ENCODE measurements at places on chromosomes 2 and 18.

DNA sequence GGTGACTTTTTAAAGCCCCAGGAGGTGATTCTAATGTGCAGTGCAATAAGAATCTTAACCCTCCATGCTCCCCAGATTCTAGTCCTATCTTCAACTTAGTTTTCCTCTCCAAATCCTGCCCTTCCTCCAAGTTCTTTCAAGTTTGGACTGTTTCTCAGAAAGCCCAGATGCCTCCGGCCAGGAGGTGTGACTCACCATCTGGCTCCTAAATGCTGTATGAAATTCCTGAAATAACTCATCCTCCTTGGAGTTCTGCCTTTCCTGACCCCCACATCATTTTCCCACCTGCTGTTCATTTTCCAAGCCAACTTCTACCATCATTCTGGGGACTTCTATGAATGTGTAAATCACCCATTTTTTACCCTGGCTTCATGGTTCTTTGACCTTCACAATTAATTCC lies 118.2 kb upstream of the NOL4 start:
- no peak for DNase-seq

- no peak for DNase-seq
These were observed 1144.7 kb downstream of the CNTNAP5 start for GRCh38 chr2:125169764-125170146.

DNA sequence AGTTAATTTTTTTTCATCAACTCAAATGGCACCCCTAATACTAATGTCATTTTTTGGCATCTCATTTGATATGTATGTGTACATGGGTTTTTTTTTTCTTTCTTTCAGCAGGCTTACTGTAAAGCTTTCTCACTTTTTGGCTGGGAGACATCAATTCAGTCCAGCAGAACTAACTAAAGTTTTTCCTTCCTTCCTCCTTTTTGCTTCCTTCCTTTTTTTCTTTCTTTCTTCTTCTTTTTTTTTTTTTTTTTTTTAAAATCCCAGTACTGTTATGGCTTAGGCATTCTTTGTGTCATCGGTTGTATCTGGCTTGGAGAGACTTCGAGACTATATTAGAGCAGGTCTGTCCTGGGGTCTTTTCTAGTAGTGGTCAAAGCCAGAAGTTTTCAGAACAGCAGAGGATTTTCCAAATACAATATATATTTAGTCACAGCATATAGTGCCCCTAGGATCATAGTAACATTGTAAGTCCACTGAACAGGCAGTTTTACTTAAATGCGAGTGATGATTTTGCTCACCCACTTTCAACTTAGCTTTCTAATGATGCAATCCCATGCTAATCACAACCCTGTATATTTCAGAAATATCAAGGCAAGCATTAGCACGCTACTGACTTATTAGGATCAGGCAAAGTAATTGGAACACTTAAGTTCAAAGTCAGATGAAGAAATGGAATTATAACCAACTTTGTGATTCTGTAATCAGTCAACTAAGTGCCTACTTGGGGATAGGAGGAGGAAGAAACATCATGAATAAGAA lies 4.0 kb downstream of the KLHL29 start:
- DNase-seq, result no peak

DNA sequence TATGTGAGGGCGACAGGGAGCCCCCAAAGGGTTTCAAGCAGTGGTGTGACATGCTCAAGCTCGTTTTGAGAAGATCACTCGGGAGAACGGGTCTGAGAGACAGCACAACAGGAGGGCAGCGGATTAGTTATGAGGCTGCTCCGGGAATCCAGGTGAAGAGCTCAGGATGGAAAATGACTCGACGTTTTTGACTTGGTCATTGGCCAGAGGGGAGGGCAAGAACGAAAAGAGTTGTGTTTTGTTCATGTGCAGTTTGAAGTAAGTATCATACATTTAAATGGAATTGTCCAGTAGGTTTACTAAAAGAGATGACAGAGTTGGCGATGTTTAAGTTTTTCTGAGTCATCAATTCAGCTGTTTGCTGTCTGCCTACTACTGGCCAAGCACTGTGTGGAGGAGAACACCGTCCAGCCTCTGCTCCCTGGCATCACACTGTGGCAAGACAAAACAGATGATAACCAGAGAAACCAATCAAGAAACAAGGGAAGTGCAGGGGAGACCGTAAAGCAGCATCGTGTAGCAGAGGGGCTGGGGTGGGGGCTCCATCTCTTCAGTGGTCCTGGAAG lies 25.3 kb upstream of the ANXA4 start:
- no peak for DNase-seq

- no peak for DNase-seq
These were observed 1131.7 kb upstream of the LRRTM1 start for GRCh38 chr2:81436256-81436655.

- peak; percentile 27 for DNase-seq
These were observed 14.0 kb downstream of the FER1L5 start for GRCh38 chr2:96656540-96656939.

DNA sequence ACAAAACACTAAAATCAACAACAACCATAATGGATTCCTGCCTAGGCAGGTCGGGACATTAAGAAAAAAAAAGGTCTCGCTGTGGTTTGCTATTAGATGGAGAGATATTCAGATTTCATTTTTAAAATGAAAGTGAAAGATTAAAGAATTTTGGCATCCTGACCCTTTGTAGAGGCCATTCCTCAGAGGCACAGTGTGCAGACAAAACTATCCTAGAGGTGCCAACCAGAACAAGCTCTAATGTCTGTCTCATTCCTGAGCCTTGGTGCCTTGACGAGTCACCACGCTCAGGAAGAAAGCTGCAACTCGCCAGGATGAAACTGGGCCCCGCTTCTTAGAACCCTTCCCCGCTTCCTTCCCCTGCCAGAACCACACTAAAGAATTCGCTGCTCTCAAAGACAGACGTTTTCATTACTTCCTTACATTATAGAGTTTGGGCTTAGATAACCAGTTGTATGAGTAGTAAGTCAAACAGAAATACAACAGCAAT lies 156.0 kb downstream of the TGIF1 start:
- DNase-seq, result peak; percentile 67

- DNase-seq, result no peak
These were observed 34.8 kb downstream of the ABHD3 start for GRCh38 chr18:21669736-21670285.

- no peak for DNase-seq
These were observed 53.2 kb downstream of the ITGA6 start for GRCh38 chr2:172480301-172481218.

- peak; percentile 44 for DNase-seq
These were observed 825 bp downstream of the ITGA6 start for GRCh38 chr2:172427990-172428831.

DNA sequence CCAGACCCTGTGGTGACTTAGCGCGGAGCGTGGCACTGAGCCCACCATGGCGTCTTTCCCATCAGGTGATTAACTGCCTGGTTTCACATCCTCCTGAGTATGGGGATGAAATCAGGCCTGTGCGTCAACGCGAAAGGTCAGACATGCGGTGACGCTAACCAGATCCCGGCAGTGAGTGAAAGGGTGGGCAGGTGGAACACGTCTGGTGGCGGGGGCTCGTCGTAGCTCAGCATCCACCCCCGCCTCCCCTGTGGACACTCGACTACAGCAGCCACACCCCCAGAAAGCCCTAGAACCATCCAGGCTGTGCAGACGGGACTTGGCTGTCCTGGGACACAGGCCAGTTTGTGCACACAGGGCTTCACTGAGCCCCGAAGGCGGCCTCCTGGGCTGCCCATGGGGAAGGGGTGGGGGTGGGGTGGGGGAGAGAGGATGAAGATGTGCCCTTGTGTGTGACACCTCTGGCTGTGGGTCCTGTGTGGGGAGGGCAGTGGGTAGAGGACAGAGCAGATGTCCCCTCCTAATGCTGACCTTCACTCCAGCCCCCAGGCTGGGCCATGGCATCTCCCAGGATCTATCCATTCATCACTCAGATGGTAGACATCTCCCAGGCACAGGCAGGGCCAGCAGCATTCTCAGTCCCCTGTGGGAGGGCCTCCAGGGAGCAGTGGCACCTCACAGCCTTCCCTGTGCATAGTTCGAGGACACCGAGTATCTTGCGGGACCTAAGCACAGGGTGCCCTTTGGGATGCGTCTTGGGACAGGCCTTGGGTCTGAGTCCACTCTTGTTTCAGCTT lies 27.5 kb downstream of the RAMP1 start:
- no peak for DNase-seq

- no peak for DNase-seq
These were observed 11.2 kb upstream of the NCKAP1 start for GRCh38 chr2:183049420-183049819.

- no peak for DNase-seq
These were observed 64.7 kb downstream of the DGKD start for GRCh38 chr2:233418761-233419546.

DNA sequence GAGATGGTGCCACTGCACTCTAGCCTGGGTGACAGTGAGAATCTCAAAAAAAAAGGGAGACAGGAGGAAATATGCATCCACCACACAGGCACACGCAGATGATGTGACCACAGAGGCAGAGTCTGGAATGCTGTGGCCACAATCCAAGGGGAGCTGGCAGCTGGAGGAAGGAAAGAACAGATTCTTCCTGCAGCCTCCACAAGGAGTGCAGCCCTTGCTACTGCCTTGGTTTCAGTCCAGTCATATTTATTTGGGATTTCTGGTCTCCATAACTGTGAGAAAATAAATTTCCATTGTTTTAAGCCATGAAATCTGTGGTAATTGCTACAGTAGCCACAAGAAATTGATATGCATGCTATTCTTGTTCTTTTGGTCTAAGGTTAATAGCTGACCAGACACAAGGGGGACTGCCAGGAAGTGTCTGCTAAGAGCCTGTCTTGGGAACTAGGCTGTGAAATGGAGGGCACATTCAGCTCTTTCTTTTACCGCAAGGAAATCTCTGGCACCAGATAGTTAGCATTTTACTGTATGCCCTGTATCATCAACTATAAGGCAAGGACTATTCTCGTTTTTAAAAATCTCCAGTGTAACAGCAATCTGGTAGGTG lies 133.1 kb upstream of the SEC11C start:
- no peak for DNase-seq

DNA sequence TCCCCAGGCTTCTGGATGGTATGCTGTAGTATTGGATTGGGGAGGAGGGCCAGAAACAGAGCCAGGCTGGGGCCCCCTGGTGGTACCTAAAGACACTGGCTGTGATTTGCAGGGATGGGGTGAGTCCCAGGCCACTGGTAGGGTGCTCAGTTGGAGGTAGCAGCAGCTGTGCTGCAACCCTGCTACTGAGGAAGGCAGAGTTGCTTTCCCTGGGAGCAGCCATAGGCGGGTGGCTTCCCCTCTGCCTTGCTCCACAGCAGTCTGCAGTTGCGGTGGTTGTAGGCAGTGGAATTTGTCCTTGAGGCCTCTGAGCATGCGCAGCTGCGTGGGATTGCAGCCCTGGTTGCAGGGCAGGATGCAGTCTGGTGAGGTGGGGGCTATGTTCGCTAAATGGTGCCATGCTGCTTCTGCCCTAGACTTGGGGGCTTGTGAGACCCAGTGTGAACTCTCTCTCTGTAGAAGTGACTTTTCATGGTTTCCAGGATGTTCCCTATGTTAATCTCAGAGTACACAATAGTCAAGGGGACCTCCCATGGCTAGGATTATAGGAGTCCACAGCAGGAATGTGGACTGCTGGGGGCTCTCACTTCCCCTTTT lies 443.5 kb downstream of the XIRP2 start:
- DNase-seq, result peak; percentile 4

DNA sequence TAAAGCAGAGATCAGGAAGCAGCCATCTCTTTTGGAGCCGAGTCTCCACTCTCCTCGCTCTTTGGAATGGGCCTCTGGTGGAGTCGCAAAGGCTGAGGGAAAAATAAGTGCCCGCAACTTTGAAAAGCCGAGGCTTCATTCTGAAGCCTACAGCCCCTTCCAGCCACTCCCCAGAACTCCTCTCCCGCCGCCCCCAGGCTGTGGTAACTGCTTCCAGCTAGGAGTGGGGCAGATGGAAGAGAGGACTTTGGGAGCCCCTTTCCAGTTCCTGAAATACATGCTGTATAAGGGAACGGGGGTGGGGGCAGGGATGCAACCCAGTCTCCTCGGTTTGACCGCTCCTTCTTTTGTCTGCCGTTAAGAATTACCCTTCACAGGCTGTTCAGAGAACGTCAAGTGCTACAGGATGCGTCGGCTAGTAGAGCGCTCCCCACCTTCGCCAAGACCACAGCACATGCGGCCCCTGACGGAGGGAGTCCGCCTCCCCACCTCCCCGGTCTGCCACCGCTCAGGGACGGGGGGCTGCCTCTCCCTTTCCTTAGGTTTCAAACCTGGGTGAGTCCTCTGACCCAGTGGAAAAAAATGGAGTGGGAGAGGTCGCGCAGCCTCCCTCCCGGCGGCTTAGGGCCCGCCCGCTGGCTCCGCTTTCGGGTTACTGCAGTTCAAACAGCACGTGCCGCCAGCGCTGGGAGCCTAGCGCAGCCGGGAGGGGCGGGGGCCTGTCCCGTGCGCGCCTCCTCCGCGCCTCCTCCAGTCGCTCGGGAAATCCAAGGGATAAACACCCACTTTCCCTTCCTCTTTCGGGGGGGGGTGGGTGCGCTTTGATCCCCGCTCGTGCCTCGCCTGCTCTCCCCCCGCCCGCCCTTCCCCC lies 4.9 kb downstream of the CYP26B1 start:
- peak; percentile 37 for DNase-seq

- DNase-seq, result no peak
These were observed 4.1 kb downstream of the RHBDD1 start for GRCh38 chr2:226839951-226840350.

- DNase-seq, result no peak
These were observed 4.2 kb upstream of the GRB14 start for GRCh38 chr2:164625378-164625971.

GRCh38 chr18:13236411-13236810 lies 17.9 kb downstream of the LDLRAD4 start:
- no peak for DNase-seq

DNA sequence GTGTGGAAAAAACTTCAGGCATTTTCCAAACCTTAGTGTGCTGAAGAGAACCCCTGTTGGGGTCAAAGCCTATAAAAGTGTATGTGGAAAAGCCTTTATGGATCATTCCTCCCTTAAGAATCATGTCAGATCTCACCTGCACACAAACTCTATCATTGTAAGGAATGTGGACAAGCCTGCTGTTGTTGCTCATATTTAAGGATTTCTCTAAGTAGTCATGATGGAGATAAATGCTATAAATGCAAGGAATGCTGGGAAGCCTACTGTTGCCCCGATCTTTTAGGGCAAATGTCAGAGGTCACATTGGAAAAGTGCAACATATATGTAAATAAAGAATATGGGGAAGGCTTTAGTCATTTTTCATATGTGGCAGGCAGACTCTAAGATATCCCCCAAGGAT lies 129.5 kb downstream of the ICOS start:
- DNase-seq, result no peak

DNA sequence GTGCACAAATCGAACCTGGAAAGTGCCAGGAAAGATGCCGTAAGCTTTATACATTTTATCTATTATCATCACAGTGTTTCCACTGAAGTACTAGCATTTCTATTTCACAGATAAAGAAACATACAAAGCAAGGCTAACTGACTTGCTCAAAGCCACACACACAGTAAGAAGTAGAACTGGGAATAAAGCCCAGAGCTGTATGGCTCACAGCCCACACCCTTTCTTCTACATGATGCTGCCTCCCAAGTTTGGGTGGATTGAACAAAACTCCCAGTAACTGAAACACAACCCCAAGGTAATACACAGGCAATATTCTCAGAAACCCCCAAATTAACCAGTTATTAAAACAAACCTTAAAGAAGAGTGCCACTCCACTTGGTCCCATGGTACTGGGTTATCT lies 11.2 kb downstream of the SAP130 start:
- DNase-seq, result no peak
